ENCODE measurements at places on chromosomes 11 and 22. TPM values are rescaled to one million over a fixed set of nuclear protein-coding genes. Genes with fewer than 3 reads are reported as not detected.
A peak's percentile ranks its signal among the peaks of the same experiment; 100 is the strongest.

DNA sequence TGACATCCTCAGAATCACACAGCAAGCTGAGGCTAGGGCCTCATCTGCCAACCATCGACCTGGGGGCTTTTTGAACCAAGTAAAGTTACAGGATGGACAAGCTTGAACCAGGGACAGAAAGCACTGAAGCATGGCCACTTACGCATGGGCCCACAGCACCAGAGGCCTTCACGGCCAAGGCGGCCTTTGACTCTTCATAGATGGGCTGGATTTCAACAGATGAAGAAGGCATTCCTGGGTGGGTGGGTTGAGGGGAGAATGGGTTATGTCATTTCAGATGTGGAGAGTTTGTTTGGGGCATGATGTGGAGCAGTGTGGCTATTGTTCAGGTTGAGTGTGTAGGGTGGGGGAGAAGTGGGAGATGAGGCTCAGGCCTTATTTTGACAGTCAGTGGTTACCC, 60.2 kb downstream of the LRRC32 start:
- DNase-seq: no peak

- no peak for DNase-seq
These were observed 106.2 kb downstream of the ETS1 start for GRCh38 chr11:128481135-128481534.

Gene GPR83
- total RNA-seq: 3.8 TPM

DNA sequence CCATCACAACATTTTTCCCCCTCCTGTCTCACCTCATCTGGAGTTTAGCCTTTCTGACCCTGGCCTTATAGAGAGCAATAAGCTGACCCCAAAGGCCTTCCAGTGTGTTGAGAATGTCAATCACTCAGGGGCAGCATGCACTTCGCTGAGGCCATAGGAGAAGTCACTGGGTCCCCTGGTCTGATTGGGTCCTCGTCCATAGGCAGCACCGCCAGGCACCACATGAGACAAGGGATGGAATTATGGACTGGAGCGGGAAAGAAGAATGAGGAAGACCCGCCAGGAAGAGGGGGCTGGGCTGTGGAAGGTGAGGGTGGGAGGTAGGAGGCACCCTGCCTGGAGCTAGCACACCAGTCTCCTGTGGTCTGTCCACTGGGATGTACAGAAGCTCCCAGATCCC, 72.9 kb downstream of the DSCAML1 start:
- no peak for DNase-seq

DNA sequence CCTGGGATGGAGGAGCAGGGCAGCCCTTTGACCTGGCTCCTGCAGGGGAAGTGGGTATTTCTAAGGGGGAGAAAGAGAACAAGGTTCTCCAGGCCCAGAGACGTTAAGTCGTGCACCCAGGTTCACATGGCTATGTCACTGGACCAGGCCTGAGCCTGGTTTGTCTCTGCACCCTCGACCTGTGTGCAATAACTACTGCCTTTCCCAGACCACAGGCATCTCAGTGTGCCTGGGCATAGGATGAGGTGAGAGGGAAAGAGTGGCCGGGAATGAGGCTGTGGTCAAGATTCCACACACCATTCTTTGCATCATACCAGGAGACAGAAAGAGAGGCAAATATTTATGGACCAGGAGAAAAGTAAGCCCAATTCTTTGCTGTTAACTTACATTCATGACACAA, 66.8 kb downstream of the PRR5L start:
- no peak for DNase-seq

DNA sequence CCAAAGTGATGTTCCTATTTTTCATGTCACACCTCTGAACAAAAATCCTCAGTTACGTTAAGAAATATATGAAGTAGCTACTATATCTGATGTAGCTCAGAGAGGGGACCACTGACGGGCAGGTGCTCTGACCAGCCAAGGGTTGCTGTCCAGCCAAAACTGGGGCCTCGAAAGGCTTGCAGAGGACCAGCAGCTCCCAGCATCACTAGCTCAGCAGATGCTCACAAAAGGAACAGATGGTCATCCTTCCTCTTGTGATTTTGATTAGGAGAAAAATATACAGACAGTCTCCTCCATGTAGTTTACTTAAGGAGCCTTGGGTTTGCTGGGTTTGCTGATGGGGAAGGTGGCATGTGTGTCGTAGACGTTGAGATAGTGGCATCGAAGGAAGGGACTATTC, 374.6 kb upstream of the B3GAT1 start:
- no peak for DNase-seq

GRCh38 chr22:44449061-44449682, 48.9 kb downstream of the RTL6 start:
- DNase-seq: no peak

Gene TMEM151A
- total RNA-seq: not detected

GRCh38 chr22:42294034-42294985, 23.9 kb upstream of the TCF20 start:
- peak; percentile 64 for DNase-seq

GRCh38 chr11:126489836-126490660, 134.6 kb downstream of the ST3GAL4 start:
- no peak for DNase-seq

DNA sequence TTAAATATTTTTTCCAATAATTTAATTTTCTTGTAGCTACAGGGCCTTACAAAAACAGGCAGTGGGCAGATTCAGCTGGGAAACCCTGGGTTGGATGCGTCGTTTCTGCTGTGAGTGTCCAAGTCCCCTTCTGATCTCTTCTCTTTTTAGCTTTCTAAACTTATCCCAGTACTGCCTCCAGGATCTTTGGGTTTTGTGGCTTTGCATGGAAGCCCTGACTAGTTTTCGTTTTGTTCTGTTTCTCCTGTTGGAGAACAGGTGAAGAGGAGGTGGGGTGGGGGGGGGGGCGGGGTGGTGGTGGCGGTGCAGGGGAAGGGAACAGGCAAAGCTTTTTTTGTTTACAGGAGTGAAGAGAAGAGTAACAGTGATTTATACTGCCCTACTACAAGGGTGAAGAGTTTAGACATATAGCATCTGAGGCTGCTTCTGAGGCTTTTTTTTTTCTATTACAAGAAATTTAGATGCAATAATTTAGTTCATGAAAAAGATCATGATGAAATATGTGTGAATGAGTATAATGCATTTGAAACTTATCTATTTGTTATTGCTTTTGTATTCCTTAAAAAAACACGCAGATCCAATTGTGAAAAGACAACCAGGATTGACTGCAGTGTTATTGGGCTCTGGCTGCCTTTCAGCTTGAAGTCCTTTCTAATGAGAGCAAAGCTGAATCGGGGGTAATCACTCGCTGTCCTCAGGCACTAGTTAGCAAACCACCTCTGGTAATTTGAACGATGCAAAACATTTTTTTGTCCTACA, 142.9 kb downstream of the NCAM1 start:
- no peak for DNase-seq

DNA sequence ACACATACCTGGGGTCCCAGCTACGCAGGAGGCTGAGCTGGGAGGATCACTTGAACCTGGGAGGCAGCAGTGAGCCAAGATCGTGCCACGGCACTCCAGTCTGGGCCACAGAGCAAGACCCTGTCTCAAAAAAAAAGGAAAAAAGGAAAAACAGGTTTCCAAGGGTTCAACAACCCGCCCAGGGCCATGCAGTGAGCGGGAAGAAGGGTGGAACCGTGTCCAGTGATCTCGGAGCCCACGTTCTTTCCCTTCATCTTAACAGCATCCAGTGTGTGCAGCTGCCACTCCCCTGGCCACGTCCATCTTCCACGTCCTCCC, 14.9 kb upstream of the LRP5 start:
- DNase-seq: no peak

DNA sequence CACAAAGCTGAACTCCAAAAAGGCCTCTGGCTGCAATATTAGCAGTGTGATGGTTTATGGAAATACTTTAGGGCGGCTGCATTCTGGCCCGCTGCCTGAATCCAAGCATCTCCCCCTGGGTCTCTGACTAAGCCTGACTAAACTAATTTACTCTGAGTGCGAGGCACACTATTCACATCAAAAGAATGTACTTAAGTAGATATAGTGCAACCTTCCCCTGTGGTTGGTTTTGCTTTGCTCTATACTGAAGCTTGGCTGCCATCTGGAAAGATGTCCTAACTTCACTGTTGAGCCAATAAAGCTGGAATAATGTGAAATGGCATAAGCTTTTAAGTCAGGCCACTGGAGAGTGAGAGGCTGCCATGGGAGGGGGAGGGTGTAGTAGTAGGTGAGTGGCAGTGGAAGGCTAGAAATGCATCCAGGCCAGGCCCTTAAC, 321.6 kb downstream of the AASDHPPT start:
- DNase-seq: no peak

Gene OVOL1
- 44.1 TPM for total RNA-seq

Gene ALDH3B2
- not detected for total RNA-seq

DNA sequence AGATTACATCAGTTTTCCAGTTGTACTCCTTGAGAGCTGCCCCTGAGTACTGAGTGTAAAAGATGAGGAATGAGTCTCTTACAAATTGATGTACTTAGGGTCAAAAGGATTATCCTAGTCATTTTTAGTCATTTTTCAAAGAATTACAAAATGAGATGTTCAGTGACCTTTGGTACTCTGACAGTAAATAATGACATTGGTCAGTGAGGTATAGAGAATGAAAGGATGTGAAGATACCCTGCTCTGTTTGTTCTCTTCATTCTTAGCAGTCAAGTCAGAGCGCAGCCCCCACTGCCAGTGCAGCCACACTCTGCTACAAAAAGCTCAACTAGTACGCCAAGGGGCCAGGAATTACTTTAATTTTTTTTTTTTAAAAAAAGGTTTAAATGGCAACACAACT, 4.1 kb upstream of the ESAM start:
- no peak for DNase-seq

Gene TRIM48
- not detected for total RNA-seq

GRCh38 chr11:57493507-57494503, 21.7 kb downstream of the SLC43A1 start:
- peak; percentile 68 for DNase-seq

Gene APOL4
- not detected for total RNA-seq

- DNase-seq: peak; percentile 48
These were observed at the start of gene BTBD18 for GRCh38 chr11:57751676-57752253. Gene BTBD18 (minus strand): TSS chr11:57751819. CDS start chr11:57751188, 631 bp downstream.

Gene GTSE1
- 1.2 TPM for total RNA-seq

- no peak for DNase-seq
These were observed 95.4 kb upstream of the TIMP3 start for GRCh38 chr22:32706149-32706548.

DNA sequence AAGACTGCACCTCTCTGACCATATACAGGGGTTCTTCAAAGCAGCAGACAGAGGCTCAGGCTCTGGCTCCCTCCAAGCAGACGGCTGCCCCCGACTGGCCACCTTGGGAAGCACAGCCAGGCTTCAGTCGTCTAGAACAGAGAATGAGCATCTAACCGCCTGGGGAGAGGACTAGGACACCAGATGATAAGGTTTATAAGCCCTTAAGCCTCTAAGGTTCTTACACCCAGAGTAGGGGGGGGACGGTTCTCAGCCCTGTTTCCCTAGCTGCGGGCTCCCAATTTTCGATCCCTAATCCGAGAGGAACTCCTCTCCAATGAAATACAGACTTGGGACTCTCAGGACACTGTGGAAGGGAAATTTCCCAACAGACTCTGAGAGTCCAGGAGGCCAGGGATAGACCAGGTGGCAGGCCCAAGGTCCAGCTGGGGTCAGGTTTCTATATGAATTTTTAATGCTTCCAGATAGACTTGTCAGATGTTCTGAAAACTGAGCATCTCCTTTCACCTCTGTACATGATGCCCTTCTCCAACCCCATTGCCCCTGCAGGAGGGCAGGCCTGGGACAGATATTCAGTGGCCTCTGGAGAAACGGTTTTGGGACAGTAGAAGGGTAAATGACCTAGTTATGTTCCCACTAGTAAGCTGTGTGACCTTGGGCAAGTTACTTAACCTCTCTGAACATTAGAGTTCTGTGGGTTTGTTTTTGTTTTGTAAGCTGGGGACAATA, 20.2 kb downstream of the RTN4RL2 start:
- DNase-seq: peak; percentile 79

- no peak for DNase-seq
These were observed 27.3 kb downstream of the USP35 start for GRCh38 chr11:78216021-78216420.

GRCh38 chr11:16985297-16985696, 28.9 kb downstream of the PLEKHA7 start:
- no peak for DNase-seq

Gene GRK3
- total RNA-seq: 5.4 TPM

Gene ARFIP2
- 87.9 TPM for total RNA-seq

DNA sequence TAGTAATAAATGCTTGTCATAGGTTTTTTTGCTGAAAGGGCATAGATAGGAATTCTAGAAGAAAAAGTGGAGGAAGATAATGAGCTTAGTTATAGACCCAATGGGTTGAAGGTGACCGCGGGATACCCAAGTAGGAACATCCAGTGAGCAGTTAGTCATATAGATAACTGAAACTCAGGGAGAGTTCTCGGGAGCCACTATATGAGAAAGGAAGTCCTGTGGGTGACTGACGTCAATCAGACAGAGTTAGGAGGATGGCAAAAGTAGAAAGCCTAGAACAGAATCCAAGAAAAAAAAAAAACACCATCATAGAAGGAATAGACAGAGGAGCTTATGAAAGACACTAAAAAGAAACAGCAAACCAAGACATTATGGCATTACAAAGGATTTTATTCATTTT, 1.6 kb upstream of the CNGA4 start:
- no peak for DNase-seq

GRCh38 chr11:103091064-103091800, 728 bp downstream of the DCUN1D5 start:
- peak; percentile 35 for DNase-seq

DNA sequence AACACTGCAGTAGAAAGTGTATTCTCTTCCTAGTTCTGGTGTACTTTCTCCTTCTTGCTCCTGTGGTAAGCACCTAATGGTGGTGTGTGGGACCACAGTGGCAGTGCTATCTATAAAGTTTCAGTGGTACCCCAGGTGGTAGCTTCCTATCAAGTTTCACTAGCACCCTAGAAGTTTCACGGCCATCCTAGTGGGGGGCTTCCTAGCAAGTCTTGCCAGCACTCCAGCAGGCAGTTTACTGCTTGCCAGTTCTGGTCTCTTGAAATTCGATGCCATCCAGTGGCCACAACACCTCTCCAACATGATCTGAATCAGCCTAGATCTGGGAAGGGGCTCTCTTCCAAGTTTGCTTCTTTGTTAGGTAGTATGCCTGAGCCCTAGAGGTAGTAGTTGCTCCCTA, 229.6 kb downstream of the SWAP70 start:
- no peak for DNase-seq

Gene C22orf15
- total RNA-seq: not detected

Gene MMP27
- not detected for total RNA-seq

DNA sequence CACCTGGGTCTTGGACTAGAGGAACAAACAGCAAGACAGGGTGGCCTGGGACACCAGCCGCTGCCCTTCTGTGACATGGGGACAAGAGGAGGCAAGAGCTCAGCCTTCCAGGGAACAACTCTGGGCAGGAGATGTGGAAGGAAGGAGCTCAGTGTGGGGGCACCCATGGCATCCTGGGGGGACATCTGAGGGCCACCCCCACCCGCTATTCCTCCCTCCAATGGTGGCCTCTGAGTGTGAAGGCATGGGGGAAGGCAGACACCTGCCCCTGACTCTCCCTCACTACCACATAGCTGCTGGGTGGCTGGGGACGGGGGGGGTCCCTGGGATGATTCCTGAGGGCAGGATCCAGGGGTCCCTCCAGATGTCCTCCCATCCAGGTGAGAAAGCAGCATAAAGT, 4.5 kb downstream of the APOBEC3B start:
- DNase-seq: no peak

GRCh38 chr11:17186932-17187692, 20.7 kb downstream of the PIK3C2A start:
- no peak for DNase-seq

GRCh38 chr11:19506816-19507486, 205.7 kb upstream of the NAV2 start:
- DNase-seq: no peak

GRCh38 chr22:21033895-21034294, 1.5 kb upstream of the SLC7A4 start:
- DNase-seq: no peak
